ENCODE measurements at places on chromosomes 11 and 22. TPM values are rescaled to one million over a fixed set of nuclear protein-coding genes. Genes with fewer than 3 reads are reported as not detected.
A peak's percentile ranks its signal among the peaks of the same experiment; 100 is the strongest.

BEST1 gene
- 3.7 TPM for total RNA-seq

OAF gene
- total RNA-seq = 553 TPM

SLC2A11 gene
- 15.6 TPM for total RNA-seq

MGAT3 gene
- 2.9 TPM for total RNA-seq

MS4A2 gene
- total RNA-seq = 0.14 TPM

BARX2 gene
- 5.6 TPM for total RNA-seq

- no peak for DNase-seq
Observed at GRCh38 chr11:15901054-15901453, 455.3 kb downstream of the SOX6 start.

- DNase-seq = no peak
Observed at GRCh38 chr22:38417252-38418060, 37.5 kb downstream of the KCNJ4 start.

DNA sequence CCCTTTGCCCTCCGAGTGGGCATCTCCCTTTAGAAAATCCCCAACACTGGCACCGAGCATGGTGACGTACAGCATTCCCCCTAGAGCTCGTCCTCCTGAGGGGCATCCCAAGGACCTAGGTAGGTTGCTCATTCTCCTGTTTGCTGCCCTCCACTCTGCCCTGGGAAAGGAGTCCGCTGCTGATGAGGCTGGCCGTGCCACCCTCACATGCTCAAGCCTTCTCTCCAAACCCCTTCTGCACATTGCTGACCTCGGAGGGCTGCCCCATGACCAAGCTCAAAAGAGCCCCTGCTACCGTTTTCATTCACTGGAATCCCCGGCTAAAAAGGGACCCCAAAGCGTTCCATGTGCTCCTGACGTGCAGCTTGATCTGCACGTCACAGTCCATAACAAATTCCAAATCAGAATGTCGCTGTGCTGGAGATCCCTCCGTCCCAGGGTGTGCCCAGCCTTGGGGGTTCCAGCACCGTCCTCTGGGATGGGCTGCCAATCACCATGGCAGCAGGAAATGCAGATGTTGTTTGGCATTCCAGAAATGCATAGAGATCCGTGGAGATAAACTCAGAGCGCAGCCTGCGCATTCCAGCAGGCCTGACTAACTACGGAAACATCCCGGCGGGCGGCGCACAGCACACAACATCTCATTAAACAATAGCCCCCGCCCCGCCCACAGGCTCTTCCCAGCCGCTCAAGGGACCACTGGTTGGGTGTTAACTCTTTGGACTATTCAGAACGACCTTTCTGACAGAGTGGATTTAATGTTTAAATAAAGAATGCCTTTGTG, 26.3 kb upstream of the GNB1L start:
- DNase-seq = no peak

GRCh38 chr11:111107501-111107900, 138.0 kb upstream of the POU2AF2 start:
- no peak for DNase-seq

DNA sequence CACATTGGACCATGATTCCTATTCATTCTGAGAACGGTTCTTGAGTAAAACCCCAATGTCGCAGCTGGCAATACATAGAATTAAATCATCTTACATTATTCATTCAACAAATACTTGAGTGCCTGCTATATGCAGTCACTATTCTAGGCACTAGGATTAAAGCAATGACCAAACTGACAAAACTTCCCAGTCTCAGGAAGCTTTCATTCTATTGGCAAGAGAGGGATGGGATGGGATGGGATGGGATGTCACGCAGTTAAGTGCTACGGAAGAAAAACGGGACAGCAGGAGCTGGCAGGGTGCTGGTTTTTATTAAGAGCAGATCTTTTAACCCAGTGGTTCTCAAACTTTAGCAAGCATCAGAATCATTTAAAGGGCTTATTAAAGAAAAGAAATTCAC, 2.9 kb downstream of the PAK1 start:
- DNase-seq = no peak

GRCh38 chr22:31504282-31504681, 7.9 kb downstream of the SFI1 start:
- no peak for DNase-seq

DNA sequence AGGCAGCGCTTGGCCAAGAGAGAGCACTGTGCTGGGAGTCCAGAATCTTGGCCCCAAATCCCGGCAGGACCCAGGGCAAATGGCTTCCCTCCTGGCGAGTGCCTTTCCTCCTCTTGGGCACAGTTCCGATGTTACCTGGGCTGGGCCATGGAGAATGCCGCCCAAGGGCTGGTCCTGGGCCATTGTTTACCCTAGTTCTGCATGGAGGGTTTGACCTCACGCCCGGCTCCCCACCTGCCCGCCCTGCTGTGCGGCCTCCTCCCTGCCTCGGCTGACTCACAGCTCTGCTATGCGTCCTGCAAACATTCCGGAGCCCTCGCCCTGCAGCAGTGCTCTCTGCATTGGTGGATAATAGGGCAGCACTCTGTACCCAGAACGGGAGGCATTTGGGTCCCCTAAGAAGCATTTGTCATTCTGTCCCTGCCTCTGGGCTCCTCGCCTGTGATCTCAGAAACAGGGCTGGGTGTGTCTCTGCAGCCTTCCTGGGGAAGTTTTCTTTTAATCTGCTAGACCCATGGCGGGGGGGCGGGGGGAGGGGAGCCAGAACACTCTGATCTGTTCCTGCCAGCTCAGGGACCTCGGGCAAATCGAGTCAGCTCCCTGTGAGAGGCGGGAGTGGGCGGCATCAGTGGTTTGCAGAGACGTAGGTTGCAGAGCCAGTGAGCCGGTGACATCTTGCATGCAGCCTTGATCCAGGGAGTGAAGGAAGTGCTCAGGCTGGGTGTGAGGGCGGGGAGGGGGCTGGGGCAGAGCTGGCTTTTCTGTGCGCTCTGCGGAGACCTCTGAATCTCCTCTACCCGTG, 32.9 kb upstream of the SMIM38 start:
- DNase-seq = peak; percentile 92
